ENCODE measurements at places on chromosomes 6 and 20.

- no peak for DNase-seq
Observed at GRCh38 chr6:52566201-52566600, 10.7 kb downstream of the TRAM2 start.

DNA sequence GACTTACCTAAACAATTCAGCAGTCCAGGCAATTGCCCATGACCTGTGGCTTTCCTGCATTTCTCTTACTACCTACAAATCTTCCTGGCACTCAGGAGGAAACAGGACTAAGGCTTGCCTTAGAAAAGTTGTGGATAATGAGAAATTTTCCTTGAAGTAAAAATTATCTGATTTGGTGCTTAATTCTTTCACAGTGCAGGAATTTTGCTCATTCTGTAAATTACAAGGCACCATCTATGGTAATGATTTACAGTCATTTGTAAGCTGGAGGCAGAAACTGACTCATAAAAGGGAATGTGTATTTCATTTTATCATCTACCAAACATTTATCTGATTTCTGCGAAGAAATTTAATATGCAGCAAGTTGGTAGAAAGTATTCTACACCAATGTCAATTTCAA is 211.5 kb upstream of the FKBP1C start:
- no peak for DNase-seq

DNA sequence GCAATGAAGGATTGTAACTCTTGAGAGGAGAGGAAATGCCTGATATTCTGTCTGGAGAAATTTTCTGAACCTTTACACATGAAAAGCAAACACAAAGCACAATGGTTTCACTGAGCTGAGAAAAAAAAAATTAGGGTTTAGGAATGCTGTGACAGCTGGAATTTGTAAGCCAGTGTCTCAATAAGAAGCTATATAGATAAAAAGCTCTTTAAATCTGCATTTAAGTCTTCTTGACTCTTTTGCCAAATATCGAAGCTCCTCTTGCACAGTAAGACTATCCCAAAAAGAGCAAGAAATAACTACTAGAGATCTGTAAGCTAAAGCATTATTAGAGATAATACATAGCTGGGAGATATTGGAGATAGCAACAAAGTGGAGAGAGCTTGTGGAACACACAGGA is 1334.0 kb upstream of the CITED2 start:
- DNase-seq = no peak

- DNase-seq = no peak
Observed at GRCh38 chr6:134549854-134550253, 231.9 kb upstream of the SGK1 start.

DNA sequence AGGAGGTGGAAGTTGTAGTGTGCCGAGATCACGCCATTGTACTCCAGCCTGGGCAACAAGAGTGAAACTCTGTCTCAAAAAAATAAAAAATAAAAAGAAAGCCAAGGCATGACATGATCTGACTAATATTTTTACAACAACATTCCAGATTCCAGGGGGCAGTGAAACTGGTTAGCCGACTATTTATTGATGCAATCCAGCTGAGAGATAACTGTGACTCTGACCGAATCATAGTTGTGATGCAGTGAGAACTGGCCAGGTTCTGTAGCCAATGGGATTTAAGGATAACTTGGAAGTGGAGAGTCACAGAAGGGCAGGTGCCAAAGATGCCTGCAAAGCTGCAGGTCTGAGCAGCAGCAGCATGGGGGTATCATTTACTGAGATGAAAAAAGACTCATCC is 82.9 kb upstream of the TSHZ2 start:
- no peak for DNase-seq

DNA sequence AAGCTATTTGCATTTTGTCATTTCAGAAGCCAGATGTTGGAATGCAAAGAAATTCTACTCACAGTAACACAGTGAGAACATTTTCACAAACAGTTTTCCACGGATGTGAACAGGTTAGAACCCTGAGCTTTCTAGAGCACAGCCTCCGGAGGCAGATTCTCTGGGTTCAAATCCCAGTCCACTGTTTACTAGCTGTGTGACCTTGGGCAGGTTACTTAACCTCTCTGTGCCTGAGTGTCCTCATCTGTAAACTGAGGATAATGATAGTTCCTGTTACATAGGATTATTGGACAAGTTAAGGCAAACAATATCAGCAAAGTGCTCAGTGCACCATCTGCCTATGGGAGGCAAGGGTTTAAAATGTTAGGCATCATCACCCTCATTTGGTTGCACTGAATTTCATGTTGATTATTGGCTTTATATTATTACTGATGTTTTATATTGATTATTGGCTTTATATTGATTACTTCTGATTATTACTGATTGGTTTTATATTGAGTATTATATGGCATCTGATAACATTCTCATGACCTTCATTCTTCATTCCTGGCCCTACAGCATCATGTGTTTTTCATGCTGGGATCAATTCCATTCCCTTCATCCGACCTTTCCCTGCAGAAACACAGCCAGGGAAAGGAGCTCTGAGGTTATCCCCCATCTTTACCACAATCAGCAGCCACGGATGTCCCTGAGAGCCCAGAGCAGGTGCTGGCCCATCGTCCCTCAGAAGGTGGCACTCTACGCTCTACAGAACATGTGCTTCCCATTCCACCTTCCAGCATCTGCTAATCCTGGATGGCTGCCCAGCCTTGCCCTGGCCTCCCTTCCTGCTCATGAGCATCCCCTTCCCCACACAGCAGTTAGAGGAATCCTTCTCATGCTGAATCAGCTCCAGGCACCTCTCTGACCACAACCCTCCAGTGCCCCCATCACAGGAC is 283.1 kb downstream of the PREX1 start:
- DNase-seq = no peak

GRCh38 chr6:124699038-124699437 is 263.2 kb upstream of the RNF217 start:
- DNase-seq = no peak

DNA sequence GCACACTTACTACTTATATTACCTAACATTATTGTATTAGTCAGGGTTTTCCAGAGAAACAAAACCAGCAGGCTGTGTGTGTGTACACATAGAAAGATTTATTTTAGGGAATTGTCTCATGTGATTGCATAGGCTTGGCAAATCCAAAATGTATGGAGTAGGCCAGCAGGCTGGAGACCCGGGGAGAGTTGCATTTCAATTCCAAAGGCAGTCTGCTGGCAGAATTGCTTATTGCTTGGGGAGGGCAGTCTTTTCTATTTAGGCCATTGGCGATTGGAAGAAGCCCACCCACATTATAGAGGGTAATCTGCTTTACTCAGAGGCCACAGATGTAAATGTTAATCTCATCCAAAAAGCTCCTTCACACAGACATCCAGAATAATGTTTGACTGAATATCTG is 157.0 kb downstream of the ADGRG6 start:
- DNase-seq = no peak

DNA sequence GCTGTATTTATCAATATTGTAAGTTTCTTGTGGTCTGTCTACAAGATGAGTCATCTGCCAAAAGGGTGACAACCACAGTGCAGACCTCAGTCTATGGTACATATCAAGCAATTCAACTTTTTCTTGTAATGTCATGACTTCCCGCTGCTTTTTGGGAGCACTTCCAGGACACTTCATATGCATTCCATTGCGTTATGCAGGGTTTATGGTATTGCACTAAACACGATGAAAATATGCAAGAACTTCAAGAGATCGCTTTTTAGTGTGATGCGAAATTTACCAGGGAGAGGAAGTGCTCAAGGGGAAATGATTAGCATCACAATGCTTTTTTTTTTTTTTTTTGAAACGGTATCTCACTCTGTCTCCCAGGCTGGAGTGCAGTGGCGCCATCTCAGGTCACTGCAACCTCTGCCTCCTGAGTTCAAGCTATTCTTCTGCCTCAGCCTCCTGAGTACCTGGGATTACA is 166.5 kb downstream of the TFAP2A start:
- no peak for DNase-seq

- DNase-seq = no peak
Observed at GRCh38 chr20:51767867-51768758, at the start of gene ATP9A. Gene ATP9A (minus strand): TSS chr20:51768390. CDS start chr20:51768369, 21 bp downstream.

DNA sequence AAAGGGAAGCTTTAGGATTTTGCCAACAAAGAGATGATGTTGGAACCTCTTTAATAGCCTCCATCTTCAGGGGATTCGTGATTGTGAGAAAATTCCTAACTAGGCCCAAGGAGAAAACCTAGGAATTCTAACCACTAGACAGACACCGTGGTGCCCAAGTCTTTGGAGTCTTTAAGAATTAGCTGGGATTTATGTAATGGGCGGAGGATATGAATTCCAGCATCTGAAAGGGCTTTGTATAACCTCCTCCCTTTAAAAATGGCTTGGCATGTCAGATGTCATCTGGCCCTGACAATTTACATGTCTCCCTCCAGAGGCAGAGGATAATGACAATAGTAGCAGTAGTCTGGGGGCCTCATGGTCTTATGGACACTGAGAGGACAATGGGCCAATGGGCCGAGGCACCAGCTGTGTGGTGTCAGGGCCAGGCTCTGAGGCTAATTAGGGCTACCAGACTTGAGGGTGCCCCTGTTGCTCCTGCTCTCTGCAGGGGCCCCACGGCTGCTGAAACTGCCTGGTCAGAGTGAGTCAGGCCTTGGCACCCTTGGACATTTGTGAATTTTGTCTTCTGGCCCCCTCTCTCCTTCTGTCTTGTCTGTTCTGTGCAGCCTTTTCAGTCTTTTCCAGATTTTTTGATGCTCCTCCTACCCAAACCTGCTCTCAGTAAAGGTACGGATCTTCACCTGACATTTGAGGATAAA is 113.9 kb downstream of the EDN1 start:
- no peak for DNase-seq

DNA sequence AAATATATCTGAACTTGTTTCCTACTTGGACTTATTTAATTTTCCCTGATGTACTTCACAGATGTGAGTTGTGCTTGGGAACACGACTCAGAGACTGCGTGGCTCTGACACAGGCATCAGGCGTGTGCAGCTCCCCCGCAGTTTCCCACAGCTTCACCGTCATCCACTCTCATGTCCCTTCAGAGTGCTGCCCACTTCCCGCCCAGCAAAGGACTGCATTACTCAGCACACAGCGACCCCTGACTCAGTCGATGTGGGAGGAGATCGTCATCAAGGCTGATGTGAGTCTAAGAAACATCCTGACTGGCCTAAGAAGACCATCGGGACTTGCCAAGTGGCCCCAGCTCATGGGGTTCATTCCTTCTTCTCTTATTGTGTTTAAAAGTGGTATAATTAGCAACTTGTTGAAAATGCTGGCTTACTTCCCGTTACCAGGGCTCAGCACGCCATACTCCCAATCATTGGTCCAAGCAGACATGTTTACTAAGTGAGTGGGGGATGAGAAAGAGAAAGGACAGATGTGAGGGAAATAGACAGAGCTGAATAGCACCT is 539.4 kb upstream of the JARID2 start:
- peak; percentile 50 for DNase-seq

- DNase-seq = no peak
Observed at GRCh38 chr20:48826883-48827771, 672 bp downstream of the PREX1 start.

DNA sequence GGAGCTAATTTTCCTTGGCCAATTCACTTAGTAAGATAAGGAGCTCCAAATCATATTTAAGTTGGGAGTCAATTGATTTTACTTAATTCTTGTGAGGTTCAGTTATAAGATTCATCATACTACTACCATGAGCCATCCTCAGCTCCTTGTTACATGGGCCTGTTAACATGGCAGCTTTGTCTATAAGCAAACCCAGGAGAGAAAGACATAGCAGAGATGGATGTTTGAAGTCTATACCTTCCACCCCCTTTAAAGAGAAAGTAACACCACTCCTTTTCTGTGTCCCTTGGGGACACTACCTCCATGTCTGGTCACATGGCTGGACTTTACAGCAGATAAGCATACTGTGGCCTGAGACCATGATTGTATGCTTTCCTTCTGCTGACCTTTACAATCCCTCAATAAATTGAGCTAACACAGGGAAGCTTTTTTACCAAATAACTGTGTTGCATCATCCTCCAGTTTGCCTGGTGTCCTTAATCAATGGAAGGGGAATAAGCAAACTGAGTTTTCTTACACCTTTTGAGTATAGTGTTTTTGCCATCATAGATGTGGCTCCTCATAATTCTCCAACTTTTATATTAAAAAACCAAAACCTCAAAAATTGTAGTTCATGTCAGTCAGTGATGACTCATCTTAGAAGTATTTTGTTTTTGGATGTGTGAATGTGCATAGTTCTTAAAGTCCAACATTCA is 9.8 kb upstream of the ZNFX1 start:
- no peak for DNase-seq

GRCh38 chr6:13454286-13455221 is 32.8 kb downstream of the GFOD1 start:
- no peak for DNase-seq

DNA sequence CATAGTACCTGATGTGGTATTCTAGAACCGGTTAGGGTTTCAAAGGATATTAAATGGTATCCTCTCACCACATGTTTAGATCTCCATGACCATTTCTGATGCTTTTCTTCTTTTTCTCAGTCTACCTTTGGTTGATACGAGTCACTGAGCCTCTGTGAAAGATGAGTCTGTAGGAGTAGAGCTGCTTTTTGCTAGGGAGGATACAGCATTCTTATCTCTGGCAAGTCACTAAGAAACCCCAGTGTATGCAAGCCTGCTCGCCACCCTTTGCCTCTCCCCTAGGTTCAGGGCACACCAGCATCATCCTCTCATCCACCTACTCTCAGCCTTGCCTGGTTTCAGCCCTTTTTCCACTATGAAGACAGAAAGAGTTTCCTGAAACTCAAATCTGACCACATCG is 89.9 kb downstream of the MTFR2 start:
- no peak for DNase-seq

DNA sequence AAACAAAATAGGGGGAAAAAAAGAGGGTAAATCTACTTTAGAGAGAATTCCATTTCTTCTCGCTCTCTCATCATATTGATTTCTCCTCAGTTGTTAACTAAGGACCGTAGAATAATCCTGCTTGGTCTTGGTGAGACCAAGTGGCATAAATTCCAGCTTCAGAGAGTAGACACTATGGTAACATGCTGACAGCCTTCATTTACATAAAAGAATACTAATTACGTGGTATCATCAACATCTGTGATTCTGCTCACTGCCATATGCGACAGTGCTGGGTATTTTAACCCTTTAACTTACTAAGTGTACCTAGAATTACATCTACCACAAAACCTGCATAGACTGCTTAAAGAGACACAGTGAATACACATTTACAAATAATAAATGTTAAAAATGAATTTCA is 27.1 kb downstream of the TOMM6 start:
- DNase-seq = no peak

DNA sequence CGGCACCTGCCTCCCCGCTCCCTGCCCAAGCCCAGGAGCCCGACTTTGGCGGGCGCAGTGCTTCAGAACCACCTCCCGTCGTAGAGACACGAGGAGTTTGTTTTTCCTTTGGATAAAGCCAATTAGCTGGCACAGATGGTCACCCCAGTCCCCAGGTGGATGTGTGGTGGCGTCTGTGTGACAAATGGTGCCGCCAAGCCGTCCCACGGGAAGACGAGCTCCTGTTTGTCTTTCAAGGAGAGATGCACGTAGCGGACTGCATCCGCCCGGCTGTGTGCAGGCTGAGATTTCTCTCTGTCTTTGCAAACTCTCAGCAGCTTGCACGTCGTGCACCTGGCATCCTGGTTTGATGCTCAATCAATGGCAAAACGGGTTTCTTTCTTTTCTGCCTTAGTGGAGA is 16.1 kb upstream of the MRGBP start:
- DNase-seq = no peak

Data from GOT3 (cell line).